ENCODE measurements at places on chromosomes 11 and 22. TPM values are rescaled to one million over a fixed set of nuclear protein-coding genes. Genes with fewer than 3 reads are reported as not detected.

DNA sequence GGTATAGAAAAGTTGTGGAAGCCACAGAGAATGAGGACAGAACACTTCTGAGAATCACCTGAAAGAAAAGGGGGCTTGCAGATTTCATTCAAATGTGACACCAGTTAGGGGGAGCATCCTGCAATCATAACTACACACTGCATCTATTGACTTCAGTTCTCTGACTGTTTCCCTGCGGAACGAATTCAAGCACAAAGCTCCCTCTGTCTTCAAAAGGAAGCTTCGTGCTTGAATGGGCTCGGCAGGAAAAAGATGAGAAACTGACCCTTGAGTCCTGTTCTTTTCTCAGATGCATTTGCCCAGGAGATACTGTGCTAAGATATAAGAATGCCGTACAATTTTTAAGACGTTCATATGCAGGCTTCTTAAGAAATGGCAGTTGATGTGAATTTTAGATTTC, 2000.4 kb upstream of the RAG2 start:
- H3K36me3 ChIP-seq = no peaks in the 10 kb centered on the region
- H3K4me1 ChIP-seq = no peaks in the 10 kb centered on the region
- no peak overlapping the region for H3K4me3 ChIP-seq
- H3K27ac ChIP-seq = no peak overlapping the region
- H3K27me3 ChIP-seq = no peaks in the 10 kb centered on the region

DNA sequence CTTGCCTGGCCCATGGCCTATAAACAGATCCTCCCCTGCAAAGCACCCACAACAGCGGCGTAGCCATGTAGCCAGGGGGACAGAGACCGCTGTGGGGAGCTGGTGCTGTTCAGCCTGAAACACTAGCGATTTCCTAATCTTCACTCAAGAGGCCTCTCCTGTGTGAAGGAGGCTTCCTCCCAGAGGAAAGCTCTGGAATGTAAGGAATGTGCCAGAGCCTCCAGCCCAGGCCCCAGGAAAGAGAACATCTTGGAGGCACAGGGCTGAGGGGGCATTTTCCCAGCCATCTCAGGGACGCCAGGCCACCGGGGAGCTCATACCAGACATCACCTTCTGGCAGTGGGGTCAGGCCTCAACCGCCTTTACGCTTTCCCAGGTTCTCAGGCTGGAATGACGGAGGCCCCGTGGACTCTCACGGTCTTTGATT, 24.0 kb downstream of the MIAT start:
- H3K27me3 ChIP-seq = no peaks in the 10 kb centered on the region
- no peak overlapping the region for H3K27ac ChIP-seq
- DNase-seq = peak; percentile 88
- peaks cover 6% of the 10 kb centered on the region for H3K4me1 ChIP-seq
- H3K4me3 ChIP-seq = no peak overlapping the region

- H3K27ac ChIP-seq = no peak overlapping the region
- H3K4me1 ChIP-seq = no peaks in the 10 kb centered on the region
- no peak for DNase-seq
- no peaks in the 10 kb centered on the region for H3K36me3 ChIP-seq
- H3K4me3 ChIP-seq = no peak overlapping the region
Observed at GRCh38 chr11:70038034-70038834, 39.9 kb upstream of the ANO1 start.

GRCh38 chr11:3841426-3842350, 929 bp upstream of the RHOG start:
- H3K27me3 ChIP-seq = no peaks in the 10 kb centered on the region
- H3K36me3 ChIP-seq = peaks cover 3% of the 10 kb centered on the region
- peak; percentile 88 for DNase-seq
- H3K27ac ChIP-seq = peak overlapping the region; percentile 72
- peaks cover 15% of the 10 kb centered on the region for H3K4me1 ChIP-seq

- DNase-seq = peak; percentile 57
- peak overlapping the region; percentile 94 for H3K4me3 ChIP-seq
- H3K36me3 ChIP-seq = no peaks in the 10 kb centered on the region
- H3K4me1 ChIP-seq = peaks cover 2% of the 10 kb centered on the region
- H3K27ac ChIP-seq = peak overlapping the region; percentile 93
Observed at GRCh38 chr11:17277024-17277584, 565 bp downstream of the NUCB2 start.

IGLL5 gene
- not detected for total RNA-seq

DNA sequence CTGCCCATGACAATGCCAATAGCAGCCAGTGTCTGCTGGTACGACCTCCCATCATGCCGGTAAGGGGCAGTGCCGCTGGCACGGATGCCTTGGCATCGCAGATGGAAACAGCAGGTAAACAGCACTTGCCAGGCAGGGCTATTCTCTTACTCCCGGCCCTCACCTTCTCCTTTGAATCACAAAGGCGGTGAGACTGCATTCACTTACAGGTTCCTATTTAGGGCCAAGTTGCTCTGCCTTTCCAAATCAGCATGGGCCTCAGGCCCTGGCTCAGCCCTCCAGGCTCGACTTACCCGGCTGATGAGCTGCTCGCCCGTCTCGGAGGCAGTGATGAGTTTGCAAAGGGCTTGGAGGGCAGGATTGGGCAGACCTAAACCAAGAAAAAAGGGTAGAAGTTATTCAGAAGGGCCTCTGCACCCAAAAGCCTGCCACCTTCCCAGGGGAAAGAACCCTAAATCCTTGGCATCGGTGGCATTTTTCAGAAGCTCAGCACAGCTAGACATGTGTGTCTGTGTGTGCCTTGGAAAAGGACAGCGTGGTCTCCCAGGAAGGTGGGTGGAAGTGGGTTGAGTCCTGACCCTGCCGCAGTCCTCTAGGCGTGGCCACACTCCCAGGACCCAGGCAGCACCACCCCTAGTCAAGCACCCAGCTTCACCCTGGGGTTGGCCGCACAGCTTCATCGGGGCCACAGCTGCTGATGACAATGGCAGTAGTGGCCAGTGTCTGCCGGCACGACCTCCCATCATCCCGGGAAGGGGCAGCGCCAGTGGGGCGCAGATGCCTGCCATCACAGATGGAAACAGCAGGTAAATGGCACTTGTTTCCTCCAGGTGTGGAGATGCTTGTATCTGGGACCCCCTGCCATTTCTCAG, 73.5 kb upstream of the PITPNB start:
- no peaks in the 10 kb centered on the region for H3K27me3 ChIP-seq
- H3K27ac ChIP-seq = no peak overlapping the region
- DNase-seq = no peak
- H3K4me3 ChIP-seq = no peak overlapping the region

GRCh38 chr22:39233710-39234471, 10.9 kb downstream of the PDGFB start:
- H3K4me1 ChIP-seq = peaks cover 2% of the 10 kb centered on the region
- peaks cover 4% of the 10 kb centered on the region for H3K27me3 ChIP-seq
- H3K27ac ChIP-seq = no peak overlapping the region
- DNase-seq = no peak
- H3K36me3 ChIP-seq = no peaks in the 10 kb centered on the region

- no peak overlapping the region for H3K27ac ChIP-seq
- no peak overlapping the region for H3K4me3 ChIP-seq
- H3K4me1 ChIP-seq = no peaks in the 10 kb centered on the region
- H3K36me3 ChIP-seq = peaks cover 14% of the 10 kb centered on the region
- no peaks in the 10 kb centered on the region for H3K27me3 ChIP-seq
- no peak for DNase-seq
Observed at GRCh38 chr11:117409511-117409910, 81.9 kb downstream of the CEP164 start.

BDNF gene
- total RNA-seq = 16.7 TPM

GRCh38 chr22:16804882-16805281, 20.3 kb downstream of the XKR3 start:
- no peaks in the 10 kb centered on the region for H3K36me3 ChIP-seq
- H3K27me3 ChIP-seq = no peaks in the 10 kb centered on the region
- no peak for DNase-seq
- H3K4me1 ChIP-seq = no peaks in the 10 kb centered on the region
- no peak overlapping the region for H3K4me3 ChIP-seq

DNA sequence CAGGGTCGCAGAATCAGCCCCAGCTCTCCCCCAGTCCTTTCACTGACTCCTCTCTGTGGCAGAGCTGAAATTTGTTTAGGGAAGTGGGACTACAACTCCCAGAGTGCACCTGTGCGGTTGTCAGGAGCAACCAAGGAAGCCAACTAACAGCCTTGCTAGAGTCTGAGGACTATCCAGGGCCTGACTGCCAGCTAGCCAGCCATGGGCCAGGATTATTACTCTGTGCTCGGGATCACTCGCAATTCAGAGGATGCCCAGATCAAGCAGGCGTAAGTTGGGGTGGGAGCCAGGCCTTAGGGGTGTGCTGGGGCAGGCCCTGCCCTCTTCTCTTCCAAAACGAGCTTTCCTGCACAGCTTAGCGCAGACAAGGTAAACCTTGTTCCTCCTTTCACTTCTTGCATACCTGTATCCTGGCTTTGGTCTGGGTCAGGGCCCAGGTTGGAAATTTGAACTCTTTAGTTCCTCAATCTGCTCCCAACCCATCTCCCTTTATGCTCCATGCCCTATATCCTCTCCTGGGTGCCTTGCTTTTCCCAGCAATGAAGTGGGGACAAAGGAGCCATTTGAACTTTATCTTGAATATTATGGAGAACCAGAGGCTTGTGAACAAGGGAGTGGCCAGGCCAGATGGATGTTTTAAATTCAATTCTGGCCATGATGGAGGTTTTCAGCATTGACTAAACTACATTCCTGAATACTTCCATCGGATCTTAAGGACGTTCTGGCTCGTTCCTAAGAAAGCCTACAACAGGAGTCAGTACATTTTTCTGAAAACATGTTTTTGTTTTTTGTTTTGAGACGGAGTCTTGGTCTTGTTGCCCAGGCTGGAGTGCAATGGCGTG, at the start of gene DNAJB13:
Gene DNAJB13, plus strand, starts transcription at position 158 of the 842 bp plus-strand sequence. Its CDS starts 44 bp downstream, at position 202.
- DNase-seq = peak; percentile 45
- H3K4me3 ChIP-seq = no peak within 1 kb of the TSS
- no peak within 1 kb of the TSS for H3K27ac ChIP-seq

DNA sequence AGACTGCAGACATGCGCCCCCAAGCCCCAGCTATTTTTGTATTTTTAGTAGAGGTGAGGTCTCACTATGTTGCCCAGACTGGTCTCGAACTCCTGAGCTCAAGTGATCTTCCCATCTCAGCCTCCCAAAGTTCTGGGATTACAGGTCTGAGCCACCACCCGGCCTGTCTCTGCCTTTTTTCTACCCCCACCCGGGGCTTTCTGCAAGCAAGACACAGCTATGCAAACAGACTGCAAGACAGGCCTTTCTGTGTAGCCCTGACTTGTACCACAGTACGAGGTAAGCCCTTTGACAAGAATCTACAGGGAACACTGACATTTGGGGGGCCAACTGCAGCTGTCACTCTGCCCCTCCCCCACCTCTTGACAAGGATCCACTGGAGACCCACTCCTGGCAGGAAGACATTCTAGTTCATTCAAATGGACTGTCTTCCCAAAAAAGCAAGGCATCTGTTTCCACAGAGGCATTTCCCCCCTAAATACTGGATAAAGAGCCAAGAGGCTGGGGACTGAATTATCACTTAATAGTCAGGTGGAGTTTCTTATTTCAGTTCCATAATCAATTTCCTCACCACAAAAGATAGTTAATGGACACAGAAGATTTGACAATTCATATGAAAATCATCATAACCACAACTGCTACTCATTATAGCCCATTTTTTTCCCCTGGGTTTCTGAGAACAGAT, 118.2 kb downstream of the ABTB2 start:
- H3K27me3 ChIP-seq = no peaks in the 10 kb centered on the region
- H3K36me3 ChIP-seq = no peaks in the 10 kb centered on the region
- no peak overlapping the region for H3K27ac ChIP-seq

DNA sequence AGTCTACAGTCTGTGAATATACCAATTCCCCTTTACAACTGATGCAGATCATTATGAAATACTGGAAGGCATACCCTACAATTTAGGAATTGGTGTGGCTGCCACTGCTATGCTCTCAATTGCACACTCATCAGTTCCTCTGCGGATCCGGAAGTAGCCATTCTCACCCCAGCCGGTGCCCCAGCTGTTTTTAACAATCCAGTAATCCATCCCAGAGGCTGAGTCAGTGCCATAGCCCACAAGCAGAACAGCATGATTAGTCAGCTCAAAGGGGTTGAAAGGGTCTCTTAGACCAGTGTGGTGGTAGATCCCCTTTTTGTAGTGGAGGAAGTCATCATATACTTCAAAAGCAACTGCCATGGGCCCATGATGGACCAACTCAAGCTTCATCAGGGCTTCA, 43.6 kb downstream of the CTSC start:
- peak; percentile 37 for DNase-seq
- H3K27ac ChIP-seq = no peak overlapping the region
- H3K4me3 ChIP-seq = no peak overlapping the region
- H3K36me3 ChIP-seq = no peaks in the 10 kb centered on the region
- no peaks in the 10 kb centered on the region for H3K4me1 ChIP-seq

DNA sequence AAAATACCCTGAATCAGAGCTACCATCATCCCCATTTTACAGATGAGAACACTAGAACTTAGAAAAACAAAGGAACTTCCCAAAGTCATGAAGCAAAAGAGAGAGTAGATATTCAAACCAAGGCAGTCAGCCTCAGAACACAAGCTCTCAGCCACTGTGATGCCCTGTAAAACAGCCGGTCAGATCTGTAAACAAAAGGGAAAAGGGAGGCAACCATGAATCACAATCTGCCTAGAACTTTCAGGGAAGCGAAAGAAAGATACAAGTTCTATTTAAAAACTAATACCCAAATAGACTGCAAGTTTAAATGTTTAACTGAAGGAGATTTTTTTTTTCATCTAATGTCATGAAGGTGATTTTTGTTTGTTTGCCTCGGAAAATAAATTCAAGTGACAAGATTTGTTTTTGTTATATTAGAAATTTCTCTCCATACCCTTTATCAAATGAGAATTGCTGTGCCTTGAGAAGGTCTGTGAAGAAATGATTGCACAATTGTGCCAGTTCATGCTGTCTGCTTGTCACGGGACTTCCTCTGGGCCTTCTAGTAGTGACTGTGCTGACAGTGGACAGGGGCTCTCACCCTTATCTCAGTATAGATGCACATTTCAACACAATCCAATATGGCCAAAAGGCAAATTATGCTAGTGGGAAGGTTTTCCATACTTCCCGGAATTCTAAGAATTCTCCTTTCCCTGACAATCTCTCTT, 11.7 kb downstream of the SAA1 start:
- H3K4me1 ChIP-seq = no peaks in the 10 kb centered on the region
- no peak overlapping the region for H3K27ac ChIP-seq
- DNase-seq = no peak
- H3K4me3 ChIP-seq = no peak overlapping the region

CECR2 gene
- total RNA-seq = under 0.01 TPM

DNA sequence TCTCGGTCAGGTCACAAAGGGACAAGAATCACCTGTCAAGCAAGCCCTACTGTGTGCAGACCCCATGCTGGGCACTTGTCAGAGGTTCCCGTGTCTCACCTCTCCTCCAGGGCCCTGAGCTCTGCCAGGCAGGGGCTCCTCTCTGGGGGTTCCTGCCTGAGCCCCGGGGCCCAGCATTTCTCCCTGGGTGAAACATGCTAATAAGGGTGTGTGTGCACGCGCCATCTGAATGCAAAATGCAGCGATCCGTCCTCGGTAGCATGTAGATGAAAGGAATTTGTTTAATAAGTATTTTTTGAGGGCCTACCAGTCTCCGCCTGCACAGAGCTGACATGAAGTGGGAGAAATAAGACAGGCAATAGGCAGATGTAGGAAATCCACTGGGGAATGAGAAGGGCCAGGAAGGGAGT, 5.8 kb downstream of the ELFN2 start:
- H3K27me3 ChIP-seq = peaks cover 36% of the 10 kb centered on the region
- no peak for DNase-seq
- H3K4me3 ChIP-seq = no peak overlapping the region
- no peaks in the 10 kb centered on the region for H3K4me1 ChIP-seq
